Fibroblast of skin of scalp (primary cell): ENCODE measurements at places on chromosomes 1 and 21.
A peak's percentile ranks its signal among the peaks of the same experiment; 100 is the strongest.

DNA sequence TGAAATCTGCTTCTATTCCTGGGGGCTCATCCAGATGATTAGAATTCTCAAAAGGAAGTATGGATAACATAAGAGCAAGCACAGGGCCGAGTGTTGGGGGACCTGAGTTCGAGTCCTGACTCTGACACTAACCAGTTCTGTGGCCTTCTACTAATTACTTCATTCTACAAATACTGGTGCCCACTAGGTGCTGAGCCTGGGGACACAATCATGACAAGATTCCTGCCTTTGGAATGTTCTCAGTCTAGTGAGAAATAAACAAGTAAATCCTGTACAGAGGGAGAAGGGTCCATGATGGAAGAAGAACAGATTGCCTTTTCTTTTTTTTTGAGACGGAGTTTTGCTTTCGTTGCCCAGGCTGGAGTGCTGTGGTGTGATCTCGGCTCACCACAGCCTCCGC lies 2.2 kb upstream of the NUAK2 start:
- no peak for DNase-seq

- no peak for DNase-seq
These were observed 10.7 kb downstream of the MR1 start for GRCh38 chr1:181044449-181044966.

- DNase-seq: no peak
These were observed 26.1 kb downstream of the RGS21 start for GRCh38 chr1:192342842-192343241.

- no peak for DNase-seq
These were observed 147.8 kb upstream of the AJAP1 start for GRCh38 chr1:4506591-4506990.

DNA sequence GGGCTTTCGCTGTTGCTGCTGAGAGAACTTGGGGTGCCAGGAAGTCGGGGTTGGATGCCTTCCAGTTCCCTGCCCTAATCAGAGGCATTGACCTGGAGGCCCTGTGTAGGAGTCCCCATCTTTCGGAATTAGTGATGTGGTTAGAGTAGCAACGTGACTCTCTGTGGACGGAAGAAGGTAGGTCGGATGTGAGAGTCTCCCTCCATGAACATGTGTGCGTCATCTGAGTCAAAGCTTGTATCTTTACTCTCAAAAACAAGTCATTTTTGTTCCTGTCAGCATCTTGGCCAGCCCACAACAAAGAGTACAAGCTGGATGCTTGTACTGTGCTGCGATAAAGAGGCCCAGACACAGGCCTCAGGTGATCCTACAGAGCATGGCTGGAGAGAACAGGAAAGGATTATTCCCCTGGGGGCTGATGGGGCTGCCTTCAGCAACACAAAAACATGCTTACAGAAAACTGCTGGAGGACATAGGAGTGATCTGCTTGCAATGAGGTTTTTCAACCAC lies 31.0 kb upstream of the IL10 start:
- DNase-seq: no peak

DNA sequence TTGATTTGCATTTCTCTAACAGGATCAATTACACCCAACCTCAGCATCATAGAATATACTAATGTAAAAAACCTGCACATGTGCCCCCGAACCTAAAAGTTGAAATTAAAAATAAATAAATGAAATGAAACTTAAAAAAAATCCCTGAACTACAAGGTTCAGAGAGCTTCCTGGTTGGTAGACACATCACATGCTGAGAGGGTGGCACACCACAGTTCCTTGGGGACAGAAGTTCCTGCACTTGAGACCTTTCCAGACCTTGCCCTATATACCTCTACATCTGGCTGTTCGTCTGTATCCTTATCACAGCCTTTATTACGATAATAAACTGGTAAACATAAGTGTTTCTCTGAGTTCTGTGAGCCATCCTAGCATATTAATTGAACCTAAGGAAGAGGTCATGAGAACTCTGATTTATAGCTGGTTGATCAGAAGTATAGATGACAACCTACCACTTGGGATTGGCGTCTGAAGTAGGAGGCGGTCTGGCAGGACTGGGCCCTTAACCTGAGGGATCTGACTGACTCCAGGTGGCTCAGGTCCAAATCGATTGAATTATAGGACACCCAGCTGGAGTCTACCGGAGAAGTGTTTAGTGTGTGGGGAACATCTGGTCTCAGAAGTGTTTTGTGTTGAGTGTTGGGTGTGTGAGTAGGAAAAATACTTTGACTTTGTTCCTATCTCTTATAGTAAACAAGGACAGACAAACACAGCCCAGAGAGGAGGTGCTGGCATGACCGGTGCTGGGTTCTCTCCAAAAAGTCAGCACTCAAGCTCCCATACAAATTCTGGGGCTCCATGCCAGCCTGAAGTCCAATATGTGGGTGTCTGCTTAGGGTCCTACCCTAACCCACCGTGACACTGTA lies 19.0 kb downstream of the C1orf115 start:
- no peak for DNase-seq

DNA sequence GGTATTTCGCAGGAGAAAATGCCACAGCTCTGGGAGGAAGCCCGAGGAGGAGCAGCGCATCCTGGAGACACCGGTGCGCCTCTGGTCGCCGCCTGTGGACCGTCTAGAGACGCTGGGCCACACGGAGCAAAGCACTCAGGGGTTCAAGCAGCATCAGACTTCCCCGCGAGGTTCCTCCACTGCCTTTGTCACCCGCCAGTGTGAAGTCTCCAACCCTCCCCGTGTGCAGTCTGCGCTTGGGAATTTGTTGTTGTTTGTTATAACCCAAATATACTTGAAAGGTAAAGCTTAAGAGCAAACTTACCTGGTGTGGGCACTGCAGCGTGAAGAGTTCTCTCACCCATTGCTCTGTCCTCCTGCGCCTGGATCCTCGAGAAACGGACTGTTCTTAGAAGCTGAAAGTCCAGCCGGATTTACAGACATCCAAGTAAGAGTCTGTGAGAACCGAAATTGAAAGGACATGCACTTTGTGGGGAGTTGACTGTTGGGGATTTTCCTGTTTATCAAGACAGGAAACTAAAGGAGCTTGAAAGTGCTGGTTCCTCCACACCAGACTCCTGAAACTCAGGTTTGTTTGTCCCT lies at the start of gene GBP4:
GBP4 (minus strand) TSS at position 452 of the 582 bp plus-strand sequence; CDS start at position 344, 108 bp downstream.
- no peak for DNase-seq

DNA sequence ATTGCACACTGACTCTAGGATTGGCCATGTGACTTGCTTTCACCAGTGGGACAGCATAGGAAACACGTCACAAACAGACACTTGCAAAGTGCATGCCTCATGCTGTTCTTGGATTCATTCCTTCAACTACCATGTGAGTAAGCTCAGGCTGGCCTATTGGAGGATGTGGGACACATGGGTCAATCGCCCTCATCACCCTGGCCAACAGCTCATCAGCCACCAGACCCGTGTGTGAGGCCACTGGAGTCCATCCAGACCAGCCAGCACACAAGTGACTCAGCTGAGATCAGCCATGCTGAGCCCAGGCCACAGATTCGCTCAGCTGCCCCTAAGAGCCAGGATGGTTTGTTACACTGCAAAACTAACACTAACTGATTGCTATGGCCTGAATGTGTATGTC lies 216.1 kb upstream of the GRIK3 start:
- no peak for DNase-seq

DNA sequence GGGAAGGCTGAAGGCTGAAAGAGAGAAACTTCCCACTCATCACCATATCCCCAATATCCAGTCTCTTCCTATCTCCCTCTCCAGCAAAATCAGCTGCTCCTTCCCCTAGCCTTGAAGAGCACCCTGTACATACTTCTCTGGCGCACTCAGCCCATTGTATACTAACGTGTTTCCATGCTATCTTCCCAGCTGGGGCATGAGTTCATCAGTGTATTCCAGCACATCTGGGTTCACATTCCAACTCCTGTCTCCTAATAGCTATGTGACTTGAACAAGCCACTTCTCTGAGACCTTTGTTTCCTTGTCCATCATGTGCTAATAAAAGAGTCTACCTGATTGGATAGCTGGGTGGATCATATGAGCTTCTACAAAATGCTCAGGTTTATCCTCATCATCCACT lies 51.1 kb upstream of the OLIG2 start:
- DNase-seq: no peak

- peak; percentile 15 for DNase-seq
These were observed 37.4 kb downstream of the MAP3K21 start for GRCh38 chr1:233364695-233365539.

GRCh38 chr1:219179293-219179692 lies 5.6 kb downstream of the LYPLAL1 start:
- no peak for DNase-seq

DNA sequence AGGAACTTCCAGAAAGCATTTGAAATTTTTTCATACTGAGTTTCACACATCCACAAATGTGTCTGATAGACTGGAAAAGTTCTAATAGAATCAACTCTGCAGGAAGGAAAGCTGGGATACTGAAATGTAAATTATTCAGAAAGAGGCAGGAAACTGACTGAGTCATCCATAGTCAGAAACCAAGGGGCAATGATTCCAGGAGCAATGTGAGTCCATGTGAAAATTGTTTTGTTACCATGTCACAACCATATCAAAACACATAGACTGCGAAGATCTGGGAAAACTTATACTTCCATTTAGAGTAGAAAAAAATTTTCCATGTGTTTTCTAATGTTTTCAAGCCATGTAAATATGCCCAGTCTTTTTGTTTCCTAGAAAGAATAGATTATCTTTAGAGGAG lies 142.3 kb upstream of the TMPRSS15 start:
- peak; percentile 87 for DNase-seq

GRCh38 chr1:176754676-176755075 lies 291.7 kb downstream of the PAPPA2 start:
- DNase-seq: no peak

GRCh38 chr1:101588677-101589076 lies 351.9 kb downstream of the S1PR1 start:
- no peak for DNase-seq
